T follicular helper cell (primary cell): ENCODE measurements at places on chromosomes 3 and 15.

DNA sequence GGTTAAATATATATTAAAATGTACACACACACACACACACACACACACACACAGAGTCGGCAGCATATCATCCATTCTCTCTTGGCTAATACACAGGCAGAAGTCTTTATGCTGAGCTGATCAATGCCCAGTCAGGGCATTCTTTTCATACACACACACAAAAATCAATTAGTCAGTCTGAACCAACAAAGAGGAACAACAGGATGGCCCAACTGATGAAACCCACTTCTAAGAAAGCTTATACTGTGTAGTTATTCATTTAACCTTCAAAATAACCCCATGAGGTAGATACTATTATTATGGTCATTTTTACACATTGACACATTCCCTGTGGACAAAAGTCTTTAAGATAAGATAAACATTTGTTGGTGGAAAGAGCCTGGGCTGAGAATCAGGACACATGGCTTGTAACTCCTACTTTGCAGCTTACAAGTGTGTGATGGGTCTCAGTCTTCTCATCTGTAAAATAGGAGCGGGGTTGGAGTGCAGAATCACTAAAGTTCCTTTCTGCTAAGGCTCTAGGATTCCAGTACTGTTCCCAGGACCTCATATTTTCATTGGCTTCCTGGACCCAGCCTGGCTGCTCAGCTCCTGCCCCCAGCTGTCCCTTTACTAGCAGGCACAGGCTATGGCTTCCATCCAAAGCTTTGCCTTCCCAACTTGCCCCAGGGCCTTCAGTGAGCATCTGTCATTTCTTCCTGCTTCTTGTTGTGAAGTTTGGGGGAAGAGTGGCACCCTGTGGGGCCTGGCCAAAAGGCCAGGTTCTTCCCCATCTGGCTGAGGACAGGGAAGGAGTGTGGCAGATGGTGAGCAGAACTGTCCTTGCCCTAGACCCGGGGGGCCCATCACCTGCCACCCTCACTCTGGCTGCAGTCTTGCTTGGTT, 27.2 kb upstream of the GLCE start:
- DNase-seq = no peak

- no peak for DNase-seq
These were observed 35.2 kb upstream of the RHO start for GRCh38 chr3:129493206-129493605.

DNA sequence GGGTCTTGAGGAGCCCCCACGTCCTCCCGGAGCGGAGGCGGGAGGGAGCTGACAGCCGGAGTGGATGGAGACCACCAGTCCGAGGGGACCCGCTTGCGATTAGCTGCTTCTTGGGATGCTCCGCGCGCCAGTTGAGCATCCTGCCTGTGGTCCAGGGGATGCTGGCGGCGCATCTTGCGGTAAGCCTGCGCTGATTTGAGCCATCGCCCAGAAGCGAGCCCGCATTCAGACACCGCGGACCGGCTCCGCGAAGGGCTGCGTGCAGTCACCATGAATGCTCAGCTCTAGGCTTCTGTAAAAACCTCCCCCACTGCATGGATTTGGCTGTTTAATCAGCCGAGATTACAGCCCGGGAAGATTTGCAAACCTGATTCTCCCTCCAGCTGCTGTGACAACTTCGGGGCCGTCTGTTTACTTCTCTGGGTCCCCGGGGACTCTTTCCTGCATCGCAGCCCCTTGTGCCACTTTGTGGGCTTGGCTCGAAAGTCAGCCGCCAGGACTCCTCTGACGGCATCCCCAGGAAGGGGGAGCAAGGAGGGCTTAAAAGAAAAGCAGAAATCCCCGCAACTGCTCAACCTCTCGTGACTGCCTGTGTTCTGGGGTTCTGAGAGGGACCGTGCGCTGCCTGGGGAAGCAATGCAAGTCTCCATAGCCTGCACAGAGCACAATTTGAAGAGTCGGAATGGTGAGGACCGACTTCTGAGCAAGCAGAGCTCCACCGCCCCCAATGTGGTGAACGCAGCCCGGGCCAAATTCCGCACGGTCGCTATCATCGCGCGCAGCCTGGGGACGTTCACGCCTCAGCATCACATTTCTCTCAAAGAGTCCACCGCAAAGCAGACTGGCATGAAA, 171.1 kb downstream of the KCNAB1 start:
- no peak for DNase-seq

DNA sequence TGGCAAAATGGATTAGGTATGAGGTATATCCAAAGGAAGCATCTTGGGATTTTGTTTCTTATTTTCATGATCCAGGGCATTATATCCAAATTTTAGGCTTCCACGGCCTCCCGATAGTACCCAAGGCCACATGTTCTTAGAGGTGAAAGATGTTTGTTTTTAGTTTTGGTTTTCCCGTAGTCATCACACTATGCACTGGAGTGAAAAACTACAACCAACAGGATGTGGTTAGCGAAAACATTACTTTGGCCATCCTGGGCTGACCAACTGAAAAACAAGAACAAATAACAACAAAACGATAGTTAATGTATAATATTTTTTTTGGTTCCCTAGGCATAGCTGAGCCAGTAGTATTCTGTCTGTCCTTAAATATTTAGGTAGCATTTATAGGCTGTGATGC, 749.7 kb downstream of the GRM7 start:
- DNase-seq = no peak

- no peak for DNase-seq
These were observed 11.7 kb upstream of the FSTL1 start for GRCh38 chr3:120462409-120462959.
